ENCODE measurements at places on chromosomes 5 and 9.

- no peak for DNase-seq
These were observed 248.6 kb downstream of the RFX3 start for GRCh38 chr9:3277200-3277599.

DNA sequence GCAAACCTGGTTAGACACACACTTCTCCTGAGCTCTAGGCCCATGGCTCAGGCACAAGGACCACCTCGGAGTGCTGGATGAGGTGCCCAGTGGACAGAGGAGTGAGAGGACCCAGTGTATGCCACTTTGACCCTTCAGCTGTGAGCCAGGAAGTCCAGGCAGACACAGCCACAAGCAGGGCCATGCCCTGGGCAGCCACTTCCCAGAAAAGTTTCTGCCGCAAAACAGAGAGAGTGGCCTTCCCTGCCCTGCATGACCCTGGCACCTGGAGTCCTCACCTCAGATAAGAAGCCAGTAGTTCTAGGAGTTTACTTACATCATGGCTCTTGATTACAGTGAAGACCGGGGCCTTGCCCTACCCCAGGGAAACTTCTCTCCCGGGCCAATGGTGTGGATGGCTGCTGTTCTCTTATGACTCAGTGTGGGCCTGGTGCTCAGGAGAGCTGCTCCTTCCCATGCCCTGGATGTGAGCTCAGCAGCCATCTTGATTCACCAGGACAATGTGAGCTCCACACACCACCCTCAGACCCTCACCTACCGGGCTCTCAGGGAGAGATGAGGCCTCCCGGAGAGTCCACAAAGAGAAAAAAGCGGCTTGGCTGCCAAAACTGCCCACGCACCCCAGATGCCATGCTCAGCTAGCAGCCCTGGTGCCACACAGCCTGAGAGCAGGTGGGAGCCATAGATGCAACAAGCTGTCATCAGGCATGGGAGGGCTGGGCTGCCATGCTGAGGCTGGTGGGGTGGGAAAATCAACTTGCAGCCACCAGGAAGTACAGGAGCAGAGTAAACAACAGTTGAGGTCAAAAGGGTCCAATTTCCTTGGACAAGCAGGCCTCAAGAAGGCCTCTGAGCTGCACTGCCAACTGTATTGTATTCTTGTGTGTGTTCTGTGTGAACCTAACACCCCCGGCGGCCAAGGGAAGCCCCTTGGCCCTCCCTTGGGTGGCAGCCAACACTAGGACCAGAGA is 11.7 kb upstream of the IRF1 start:
- no peak for DNase-seq

DNA sequence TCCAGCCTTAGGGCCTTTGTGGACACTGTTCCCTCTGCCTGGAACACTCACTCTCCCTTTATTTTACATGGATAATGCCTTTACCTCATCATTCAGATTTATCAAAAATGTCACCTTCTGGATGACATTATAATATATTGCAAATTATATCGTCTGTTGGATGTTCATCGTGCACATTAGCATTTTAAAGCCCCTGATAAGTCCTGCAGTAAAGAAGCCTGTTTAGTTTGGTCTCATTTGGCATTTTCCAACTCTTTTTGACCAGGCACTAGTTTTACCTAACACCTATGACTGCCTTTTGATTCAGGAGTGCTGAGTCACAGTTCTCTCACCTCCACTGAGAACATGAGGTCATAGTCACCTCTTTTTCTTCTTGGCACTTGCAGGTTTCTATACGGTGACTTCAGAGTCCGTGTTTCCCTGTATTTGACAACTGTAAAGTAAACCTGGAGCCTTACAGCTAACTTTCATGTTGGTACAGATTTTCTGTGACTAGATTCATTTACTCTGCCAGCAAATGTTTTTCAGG is 57.7 kb upstream of the STC2 start:
- DNase-seq = no peak

DNA sequence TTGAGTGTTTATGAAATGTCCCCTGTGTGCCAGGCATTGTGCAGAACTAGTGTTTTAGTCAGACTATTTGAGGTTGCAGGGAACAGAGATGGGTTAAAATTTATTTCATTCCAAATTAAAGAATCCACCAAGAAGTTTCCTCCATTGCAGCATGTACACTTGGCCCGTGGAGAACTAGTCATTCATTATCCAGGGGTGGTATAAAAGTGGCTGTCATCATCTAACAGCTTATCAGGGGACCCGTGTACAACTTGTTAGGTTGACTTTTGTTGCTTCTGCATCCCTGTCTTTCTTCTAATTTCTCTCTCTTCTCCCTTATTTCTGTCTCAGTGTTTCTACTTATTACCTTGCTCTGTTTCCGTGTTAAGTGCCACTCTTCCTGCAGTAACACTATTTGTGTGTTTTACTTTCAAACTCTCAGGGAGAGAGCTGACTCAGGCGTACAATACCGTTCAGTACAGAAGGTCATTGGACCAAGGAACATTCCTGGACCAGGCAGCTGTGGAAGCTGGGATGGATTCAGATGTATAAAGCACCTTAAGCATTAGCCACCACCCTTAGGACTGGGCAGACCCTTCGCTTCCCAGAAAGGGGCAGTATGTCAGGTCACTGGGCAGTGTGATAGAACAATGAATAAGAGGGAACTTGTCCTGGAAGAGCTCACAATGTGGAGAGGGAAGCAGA is 36.1 kb downstream of the MAP3K1 start:
- DNase-seq = no peak

DNA sequence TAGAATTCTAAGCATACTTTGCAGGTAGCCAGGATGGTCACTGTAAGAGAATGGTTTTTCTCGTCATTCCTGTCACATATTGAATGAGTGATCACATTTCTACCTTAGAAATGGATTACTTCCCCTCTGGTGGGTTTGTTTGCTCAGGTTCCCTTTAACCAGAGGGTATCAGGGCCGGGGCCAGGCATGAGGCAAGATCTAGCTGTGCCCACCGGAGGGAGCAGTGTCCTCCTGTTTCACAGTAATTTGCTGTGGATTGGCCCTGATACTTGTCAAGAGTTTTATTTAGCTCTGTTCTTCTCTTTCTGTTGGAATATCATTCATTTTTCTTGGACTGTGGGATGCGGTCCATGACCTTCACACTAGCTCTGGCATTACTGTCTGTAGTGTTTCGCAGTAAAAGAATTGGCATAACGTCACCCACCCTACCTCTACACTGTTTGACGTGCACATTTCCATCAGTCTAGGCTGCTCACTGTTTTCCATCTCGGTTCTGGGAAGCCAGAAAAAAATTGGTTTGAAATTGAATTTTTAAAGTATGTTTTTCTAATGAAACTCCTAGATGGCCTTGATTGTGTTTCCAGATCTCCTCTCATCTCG is 42.4 kb upstream of the ZBED3 start:
- DNase-seq = no peak

DNA sequence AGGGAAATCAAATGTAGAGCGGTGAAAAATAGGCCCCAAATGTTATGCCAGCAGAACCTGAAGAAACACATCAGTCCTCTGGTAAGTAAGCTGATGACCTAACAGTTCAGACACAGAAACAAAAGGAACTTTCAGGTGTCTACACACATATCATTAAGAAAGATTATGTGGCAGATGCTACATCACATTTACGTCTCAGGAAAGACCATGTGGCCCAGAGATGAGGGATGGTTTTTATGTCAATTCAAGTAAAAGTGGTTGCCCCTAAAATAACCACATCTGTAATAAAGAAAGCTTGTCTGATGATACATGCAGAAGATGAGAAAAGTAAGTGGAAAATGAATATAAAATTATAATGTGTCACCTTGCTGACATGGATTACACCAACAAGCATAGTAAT is 31.4 kb downstream of the GNAQ start:
- no peak for DNase-seq

DNA sequence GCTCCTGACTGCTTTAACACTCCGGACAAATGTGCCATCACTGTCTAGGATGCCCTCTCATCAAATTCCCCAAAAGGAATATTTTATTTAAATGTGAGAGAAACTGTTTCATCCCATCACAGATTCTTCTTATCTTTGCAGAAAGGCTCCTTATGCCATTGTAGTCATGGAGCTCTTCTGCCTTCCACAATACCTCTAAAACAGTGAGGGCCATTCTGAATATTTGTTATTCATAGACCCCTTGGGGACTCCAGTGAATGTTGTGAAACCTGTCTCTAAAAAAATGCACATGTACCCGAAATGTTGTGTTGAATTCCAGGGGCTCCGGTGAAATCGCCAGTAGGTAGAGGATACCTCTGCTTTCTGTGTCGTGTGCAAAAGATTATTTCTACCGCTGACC is 176.9 kb downstream of the RORB start:
- no peak for DNase-seq

DNA sequence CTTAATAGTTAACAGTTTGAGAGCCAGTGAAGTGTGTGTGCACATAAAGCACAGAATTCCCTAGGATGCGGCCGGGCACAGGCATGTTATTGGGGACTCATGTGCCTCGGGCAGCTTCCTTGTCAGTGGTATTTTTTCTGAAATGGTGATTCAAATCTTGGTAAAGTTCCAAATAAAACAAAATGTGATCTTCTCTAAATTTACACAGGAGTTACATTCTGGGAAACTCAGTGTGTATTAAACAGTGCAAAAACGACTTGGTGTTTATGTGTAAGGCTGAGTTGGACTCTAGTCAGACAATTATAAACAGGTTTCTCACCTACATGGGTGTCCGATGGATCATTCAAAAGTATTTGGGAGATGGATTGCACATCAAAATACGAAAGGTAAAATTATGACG is 48.9 kb downstream of the BOD1 start:
- DNase-seq = no peak

DNA sequence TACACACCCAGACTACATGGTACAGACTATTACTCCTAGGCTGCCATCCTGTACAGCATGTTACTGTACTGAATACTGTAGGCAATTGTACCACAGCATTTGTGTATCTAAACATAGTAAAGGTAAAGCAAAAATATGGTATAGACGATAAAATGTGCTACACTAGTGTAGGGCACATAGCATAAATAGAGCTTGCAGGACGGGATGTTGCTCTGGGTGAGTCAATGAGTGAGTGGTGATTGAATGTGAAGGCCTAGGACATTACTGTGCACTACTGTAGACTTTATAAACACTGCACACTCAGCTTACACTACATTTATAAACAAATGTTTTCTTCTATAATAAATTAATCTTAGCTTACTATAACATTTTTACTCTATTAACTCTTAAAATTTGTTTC is 25.6 kb downstream of the ANKRD55 start:
- no peak for DNase-seq

GRCh38 chr9:82457298-82457697 is 468.7 kb downstream of the SPATA31D1 start:
- no peak for DNase-seq

DNA sequence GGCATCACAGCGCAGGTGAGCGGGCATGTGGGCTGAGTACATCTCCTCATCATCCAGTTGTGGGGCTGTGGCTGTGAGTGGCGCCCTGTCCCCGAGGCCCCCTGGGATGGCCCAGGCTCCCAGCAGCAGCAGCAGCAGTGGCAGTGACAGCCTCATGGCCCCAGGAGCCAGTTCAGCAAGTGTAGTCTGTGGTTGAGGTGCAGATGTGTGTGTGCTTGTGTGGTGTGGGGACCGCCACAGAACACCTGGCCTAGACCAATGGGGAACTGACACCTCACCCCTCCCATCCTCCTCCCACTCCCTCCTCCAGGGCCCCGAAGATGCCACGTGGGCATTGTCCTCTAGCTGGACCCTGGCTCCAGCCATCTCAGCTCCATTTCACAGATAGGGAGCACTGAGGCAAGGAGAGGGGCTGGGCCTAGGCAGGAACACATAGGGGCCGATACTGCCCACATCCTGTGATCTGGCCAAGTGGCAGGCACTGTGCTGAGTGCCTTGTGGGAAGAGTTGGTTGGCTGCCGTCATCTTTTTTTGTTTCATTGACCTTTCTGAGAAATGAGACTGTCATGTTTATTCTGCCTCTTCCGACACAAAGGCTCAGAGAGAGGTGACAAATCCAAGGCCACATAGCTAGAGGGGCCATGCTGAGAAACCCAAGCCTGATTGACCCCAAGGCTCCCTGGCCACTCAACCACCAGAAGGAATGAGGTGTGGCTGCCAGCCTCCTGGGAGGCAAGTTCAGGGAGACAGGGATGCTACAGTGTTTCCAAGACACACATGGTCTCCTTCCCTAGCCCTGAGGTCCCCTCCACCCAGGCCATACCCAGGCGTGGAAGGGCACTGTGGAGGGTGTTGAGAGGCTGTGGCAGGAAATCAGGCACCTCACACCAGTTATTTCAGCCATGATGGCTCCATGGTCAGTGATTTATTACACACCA is at the start of gene MZB1:
Gene MZB1, minus strand, starts transcription at position 213 of the 938 bp plus-strand sequence. Its CDS starts 57 bp downstream, at position 156.
- DNase-seq = no peak

DNA sequence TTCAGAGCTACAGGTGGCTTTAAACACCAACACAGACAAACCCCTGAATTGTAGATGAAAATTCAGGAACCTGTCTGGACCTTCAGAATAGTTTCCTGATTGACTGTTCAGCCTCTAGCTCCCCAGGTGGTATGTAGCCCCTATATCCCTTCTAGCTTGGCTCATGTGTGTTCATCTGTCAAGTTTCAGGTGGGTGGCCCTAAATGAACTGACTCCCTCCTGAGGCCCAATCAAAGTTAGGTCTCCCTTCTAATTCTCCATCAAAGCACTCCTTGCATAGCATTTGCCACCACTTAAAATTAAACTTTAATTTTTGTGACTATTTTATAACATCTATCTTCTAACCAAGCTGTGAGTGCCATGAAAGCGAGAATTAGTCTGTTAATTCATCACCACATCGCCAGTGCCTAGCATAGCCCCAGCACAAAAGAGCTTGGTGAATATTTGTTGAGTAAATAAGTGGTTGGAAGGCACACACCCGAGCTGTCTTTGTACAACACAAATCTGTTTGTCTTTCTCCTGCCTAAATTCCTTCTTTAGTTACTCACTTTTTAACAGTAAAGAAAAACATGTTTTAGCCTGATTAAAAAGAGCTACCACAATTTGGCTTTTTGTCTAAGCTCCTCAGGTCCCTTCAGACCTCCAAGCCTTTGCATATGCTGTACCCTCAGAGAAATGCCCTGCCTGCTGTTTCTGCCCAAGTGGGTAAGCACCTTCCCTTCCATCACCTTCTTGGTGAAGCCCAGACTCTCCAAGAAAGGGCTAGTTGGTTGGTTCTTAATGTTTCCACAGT is 138.1 kb upstream of the HMHB1 start:
- no peak for DNase-seq

GRCh38 chr5:139194486-139194885 is 3.7 kb downstream of the SIL1 start:
- no peak for DNase-seq

DNA sequence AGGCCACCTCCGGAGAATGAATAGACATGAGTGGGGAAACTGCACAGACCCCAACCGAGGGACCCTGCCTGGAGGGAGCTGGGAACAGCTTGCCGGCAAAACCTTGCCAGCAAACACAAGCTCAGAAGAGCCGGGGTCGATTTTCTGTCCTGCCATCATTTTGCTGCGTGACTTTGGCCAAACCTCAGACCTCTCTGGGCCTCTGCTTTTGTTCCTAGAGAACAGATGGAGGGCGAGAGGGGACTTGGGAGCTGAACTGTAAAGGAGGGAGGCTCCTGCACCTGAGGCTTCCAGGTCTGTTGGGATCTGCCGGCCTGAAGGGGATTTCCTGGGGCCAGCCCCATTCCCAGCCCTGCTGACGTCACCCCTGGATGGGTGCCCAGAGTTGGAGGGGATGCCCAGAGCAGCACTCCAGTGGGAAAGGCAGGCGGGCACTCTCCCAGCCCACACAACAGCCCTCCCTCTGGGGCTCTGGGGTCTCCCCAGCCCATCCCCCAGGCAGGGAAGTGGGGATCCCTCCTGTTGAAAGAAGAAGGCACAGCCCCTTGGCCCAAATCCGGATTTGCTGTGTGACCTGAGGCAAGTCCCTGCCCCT is 40.4 kb upstream of the SYNPO start:
- no peak for DNase-seq

- DNase-seq = no peak
These were observed 88.9 kb downstream of the AMBP start for GRCh38 chr9:113989017-113989713.
